NCI-H1105 (cell line): ENCODE measurements at places on chromosomes 2 and 18.
A peak's percentile ranks its signal among the peaks of the same experiment; 100 is the strongest.

DNA sequence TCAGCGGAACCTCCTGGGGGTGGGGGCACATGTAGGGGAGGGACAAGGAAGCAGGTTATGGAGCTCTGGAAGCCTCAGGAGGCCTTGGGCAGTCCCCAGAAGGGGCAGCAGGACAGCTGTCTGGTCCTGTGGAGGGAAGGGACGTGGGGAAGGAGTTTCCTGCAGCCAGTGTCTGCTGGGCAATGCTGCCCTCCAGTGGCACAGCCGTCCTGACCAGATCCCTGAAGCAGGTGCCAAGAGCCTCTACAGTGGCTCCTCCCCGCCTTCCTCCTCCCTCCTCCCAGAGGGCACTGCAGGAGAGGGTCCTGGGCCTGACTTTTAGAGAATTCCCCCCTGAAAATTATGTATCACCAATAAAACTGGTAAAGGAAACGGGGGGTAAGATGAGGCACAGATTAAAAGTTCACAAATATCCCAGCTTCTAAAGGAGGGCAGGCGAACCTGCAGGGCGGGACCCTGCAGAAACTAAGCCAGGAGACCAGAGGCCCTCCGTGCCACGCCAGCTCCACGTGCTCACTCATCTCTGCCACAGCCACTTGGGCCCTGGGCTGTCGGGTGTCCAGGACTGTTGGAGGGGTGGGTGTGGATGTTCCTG lies 258.5 kb downstream of the TWIST2 start:
- DNase-seq = no peak

- no peak for DNase-seq
These were observed 31.8 kb upstream of the KCNE4 start for GRCh38 chr2:223019987-223020717.

GRCh38 chr2:241009191-241009590 lies 10.8 kb downstream of the SNED1 start:
- no peak for DNase-seq

- no peak for DNase-seq
These were observed 124.6 kb upstream of the CYP1B1 start for GRCh38 chr2:38200598-38200997.

- no peak for DNase-seq
These were observed 181.2 kb upstream of the REV1 start for GRCh38 chr2:99670768-99671734.

- DNase-seq = no peak
These were observed 17.9 kb downstream of the CAPN10 start for GRCh38 chr2:240604291-240604938.

DNA sequence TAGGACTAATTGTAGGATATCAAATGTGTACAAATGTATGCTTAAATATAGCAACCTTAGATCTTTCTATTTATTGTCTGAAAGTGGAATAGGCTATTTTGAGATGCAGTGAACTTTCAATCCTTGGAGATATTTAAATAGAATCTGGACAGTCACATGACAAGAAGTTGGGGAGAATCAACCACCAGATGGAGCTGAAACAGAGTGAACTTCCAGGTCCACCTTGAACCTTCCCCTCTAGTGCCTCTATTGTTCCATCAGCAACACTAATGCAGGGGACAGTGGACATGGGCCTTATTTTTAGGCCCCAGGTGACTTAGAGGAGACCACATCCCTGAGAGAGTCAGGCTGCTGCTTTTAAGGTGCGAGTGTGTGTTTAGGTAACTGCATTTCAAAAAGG lies 37.0 kb upstream of the CRIM1 start:
- no peak for DNase-seq

DNA sequence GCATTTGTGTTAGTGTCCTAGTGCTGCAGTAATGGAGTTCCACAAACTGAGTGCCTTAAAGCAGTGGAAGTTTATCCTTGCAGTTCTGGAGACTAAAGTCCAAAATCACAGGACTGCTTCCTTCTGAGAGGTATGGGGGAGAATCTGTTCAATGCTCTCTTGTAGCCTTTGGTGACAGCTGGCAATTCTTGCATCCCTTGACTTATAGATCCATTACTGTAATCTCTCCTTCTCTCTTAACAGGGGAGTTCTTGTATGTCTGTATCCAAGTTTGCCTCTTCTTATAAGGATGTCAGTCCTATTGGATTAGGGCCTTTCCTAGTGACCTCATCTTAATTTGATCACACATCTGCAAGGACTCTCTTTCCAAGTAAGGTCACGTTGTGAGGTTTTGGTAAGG lies 69.9 kb downstream of the XRCC5 start:
- DNase-seq = no peak

DNA sequence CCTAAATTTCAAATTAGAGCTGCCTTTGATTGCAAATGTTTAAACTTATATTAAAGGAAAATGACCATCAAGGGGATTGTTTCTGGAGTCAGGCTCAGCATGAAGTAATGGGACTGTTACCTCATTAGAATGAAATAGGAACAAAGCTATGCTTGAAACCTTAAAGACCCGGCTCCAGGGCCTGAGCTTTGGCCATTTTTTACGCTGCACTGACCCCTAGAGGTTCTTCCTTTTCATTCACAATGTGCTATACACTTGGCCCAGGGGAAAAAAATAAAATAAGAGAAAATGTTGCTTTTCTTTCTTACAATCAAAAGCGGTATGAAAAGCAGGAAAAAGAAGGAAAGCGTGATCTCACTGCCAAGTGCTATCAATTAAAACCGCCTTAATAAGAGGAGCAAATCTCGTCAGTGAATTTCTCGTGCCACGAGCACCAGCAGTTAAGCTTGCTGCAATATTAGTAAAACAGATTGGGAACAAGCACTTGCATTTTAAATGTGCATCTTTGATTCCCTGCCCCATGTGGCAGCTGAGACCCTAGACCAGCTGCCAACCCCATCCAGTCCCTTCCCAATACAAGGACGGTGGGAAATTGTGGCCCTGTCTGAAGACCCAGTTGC lies 96.6 kb downstream of the MBD2 start:
- DNase-seq = peak; percentile 45

GRCh38 chr2:55720417-55720816 lies 26.8 kb upstream of the PNPT1 start:
- no peak for DNase-seq

- DNase-seq = no peak
These were observed 130.9 kb downstream of the GLI2 start for GRCh38 chr2:120866483-120867140.

GRCh38 chr2:240565333-240566202 lies 2.7 kb upstream of the RNPEPL1 start:
- no peak for DNase-seq

DNA sequence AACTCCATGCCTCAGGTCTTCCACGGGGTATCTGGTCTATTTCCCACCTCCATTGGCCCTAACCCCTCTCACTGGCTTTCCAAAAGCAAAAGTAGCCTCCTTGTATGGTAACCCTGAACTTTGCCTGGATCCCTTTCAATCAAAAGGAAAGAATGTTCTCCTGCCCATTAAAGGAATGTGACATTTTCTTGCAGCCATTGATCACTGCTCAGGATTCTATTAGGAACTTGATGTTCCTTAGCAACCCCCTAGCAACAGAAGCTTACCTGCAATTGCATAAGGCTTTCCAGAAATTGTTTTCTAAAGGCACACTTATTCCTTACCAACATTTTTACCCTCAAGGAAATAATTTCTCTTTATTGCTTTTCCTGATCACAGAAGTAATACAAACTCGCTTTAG lies 91.4 kb upstream of the AGAP1 start:
- no peak for DNase-seq

GRCh38 chr2:35526741-35527140 lies 828.8 kb upstream of the CRIM1 start:
- DNase-seq = no peak

DNA sequence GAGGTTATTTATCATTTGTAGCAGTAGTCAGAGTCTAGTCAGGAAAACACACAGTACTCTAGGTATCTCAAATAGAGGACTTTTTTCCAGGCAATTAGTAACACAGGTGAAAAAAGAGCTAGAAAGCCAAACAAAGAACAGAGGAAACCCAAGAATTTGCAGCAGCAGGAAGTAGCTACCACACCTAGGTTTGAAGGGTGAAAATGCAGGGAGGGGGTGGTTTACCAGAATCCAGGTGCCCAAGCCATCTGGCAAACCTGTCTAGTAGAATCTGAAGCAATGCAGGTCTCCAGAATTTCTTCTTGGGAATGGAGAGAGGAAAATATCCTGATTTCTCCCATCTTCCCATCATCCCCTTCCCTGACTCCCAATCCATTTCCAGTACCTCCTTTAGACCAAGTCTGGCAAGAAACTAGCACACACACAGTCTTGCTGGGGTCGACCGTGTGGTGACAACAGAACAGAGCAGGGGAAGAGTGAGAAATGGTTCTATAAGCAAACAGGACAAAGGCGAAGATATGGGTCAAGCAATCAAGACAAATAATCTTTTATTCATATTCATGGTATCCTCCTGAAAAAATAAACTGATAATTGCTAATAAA lies 231.9 kb upstream of the MMADHC start:
- no peak for DNase-seq

- DNase-seq = peak; percentile 26
These were observed 124.1 kb downstream of the ANKRD30BL start for GRCh38 chr2:132037527-132038178.

GRCh38 chr18:68509902-68510301 lies 205.0 kb downstream of the TMX3 start:
- DNase-seq = no peak

DNA sequence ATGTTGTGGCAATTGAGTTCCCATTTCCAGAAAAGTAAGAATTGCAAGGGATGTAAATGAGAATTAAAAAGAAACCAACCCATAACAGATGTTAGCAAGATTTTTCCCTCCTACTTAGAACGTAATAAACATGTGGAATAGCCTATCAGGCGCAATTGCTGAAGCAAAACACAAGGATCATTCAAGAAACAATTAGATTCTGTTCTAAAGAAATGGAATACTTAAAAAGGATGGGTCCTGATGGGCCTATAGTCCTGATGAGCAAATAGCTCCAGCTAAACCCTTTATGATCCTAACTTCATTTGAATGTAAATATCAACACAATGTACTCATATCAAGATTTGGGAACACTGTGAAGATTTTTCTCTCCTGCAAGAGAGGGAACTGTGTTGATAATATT lies 771.0 kb upstream of the CDH7 start:
- no peak for DNase-seq

DNA sequence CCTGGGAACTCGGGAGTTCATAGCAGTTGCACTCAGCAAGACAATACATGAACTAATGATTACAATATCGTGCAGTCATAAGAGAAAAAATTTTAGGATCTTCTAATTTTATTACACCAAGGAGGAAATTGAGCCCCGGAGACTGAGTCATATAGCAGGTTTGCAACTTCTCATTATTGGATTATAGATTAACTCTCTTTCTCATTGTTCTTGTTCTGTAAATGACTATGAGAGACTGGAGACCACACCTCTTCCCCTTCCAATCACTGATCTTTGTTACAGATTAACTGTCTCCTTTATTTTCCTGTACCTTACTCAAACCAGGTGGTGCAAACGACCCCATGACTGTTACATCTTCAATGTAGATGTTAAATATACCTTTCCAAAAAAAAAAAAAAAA lies 435.8 kb upstream of the DDX18 start:
- no peak for DNase-seq

- no peak for DNase-seq
These were observed 53.3 kb upstream of the COL5A2 start for GRCh38 chr2:189232759-189233406.

DNA sequence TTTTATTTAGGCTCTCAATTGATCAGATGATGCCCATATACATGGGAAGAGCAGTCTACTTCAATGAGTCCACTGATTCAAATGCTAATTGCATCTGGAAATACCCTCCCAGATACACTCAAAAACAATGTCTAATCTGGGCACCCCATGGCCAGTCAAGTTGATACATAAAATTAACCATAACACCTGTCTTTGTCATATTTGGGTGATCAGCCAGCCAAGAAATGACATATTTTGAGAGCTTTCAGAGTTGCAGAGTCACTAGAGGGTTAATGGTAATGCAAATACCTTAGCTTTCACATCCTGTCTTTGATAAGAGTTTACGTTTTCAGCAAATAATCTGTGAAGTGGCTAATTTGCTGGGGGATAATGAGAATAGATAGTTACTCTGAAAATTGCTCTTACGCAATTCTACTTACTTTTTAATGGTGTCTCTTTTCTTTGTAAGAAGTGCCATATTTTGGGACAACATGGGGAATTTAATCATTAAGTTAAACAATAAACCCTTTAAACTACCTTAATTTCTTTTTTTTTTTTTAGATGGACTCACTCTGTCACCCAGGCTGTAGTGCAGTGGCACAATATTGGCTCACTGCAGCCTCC lies 49.1 kb downstream of the CCDC195 start:
- no peak for DNase-seq

GRCh38 chr2:33358878-33359277 lies 117.6 kb upstream of the RASGRP3 start:
- no peak for DNase-seq

- no peak for DNase-seq
These were observed 234.4 kb downstream of the TRIB2 start for GRCh38 chr2:12950957-12951656.

DNA sequence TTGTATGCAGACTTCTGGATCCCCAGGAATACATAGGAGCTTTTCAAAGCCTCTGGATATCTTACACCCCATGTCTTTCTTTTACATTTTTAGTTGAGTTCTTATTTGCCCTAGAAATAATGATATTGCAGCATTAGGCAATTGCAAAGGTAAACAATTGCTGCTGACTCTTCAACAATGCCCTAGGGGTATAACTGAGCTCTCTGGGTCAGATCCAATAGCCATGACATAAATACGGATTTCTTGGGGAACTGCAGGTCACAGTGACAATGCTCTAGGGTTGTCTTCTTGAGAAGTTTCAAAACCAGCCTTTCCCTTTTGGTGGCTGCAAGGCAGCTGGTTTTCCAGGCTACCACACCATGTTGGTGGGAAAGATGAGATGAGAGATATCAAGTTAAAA lies 16.5 kb upstream of the OR6B3 start:
- no peak for DNase-seq

DNA sequence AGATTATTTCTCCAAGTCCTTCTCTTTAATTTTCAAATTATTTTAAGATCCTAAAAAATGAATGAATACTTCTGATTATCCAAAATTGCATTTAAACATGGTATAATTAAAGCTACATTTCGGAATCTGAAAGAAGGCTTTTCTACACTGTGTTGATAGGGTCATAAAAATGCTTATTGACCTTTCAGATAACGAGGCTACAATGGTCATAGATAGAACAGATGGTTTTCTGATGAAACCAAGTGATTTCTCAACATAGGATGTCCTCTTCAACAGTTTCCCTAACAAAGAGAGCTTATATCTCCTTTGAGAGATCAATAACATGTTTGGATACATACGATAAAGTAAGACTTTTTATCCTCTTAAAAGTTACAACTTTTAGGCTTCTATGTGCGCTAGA lies 201.1 kb downstream of the PTH2R start:
- no peak for DNase-seq

GRCh38 chr2:11634584-11634983 lies 35.4 kb downstream of the NTSR2 start:
- no peak for DNase-seq

DNA sequence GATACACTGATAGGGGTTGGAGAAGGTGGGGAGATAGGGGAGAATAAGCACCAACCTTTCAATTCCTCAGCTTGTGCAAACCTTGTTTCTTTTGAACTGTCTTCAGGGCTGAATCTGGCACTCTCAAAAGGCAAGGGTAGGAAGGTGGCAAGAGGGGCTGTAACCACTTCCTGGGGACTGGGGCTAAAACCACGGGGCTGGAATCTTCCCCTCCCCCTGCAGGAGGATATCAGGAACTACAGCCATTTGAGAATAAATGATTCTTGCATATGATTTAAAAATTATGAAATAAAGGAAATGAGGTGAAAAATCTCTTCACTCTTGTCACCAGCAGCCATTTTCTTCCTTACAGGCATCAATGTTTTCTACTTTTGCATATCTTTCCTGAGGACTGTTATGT lies 50.8 kb downstream of the ATOH8 start:
- DNase-seq = peak; percentile 6
